Osteocyte (in vitro differentiated cells): ENCODE measurements at places on chromosomes 11 and 22. TPM values are rescaled to one million over a fixed set of nuclear protein-coding genes. Genes with fewer than 3 reads are reported as not detected.

- no peak for DNase-seq
Observed at GRCh38 chr11:14374922-14375830, 16.2 kb upstream of the RRAS2 start.

DNA sequence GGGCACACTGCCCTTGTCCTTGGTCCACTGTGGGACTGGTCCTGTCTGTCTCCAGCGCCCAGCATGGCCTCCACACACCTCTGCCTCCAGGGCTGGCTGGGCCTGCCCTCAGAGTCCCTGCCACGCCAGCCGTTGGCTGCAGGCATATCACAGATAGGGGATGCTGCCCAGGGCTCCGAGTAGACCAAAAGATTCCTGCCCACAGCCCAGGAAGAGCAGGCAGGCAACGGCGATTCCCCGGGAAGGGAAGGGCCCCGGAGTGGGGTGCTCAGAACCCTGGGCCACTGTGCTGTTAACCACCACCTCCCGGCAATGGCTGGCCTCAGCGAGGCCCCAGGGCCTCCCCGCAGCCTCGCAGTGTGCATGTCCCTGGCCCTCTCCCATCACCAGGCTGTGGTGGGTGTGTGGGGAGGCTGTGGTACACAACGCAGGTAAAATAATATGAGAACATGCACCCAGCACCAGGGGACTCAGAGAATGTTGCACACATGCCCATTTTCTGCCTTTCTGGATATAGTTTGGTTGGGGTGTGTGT is 2.2 kb downstream of the IFITM5 start:
- no peak for DNase-seq

- DNase-seq = no peak
Observed at GRCh38 chr22:25747245-25747944, 5.4 kb downstream of the MYO18B start.

DNA sequence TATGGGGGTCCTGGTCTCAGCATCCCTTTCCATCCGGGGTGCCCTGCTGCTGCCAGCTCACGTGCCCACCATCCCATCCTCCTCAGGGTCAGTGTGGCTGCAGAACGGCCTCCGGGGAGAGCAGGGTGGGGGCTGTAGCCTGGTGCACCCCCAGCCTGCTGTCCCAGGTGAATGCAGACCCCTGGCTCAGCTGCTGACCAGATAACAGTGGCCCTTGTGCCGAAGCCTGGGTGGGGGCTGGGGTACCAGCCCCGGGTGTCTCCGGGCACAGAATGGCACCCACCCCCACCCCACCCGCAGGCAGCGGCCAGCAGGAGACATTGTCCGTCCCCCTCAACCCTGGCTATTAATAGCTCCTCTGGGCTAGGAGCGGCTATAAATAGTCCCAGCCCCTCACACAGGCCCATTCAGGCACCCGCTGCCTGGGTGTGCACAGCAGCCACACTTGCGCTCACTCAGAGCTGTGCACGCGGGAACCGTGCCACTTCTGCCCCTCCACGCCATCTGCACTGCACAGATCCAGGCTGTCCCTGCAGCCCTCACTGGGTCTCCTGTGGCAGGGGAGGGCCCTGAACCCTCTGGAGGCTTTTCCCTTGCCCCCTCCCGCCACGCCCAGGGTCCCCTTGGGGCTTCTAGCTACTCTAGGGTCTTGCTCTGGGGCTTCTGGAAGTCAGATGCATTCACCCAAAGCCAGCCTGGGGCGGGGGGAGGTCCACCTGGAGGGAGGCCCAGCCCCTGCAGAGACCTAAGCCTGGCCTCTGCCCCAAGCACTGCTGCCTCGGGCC is 18.7 kb downstream of the CRELD2 start:
- DNase-seq = no peak

GRCh38 chr22:49502126-49502826 is 325.4 kb downstream of the BRD1 start:
- no peak for DNase-seq

GRCh38 chr11:130001461-130002351 is 929 bp downstream of the PRDM10 start:
- DNase-seq = no peak

DNA sequence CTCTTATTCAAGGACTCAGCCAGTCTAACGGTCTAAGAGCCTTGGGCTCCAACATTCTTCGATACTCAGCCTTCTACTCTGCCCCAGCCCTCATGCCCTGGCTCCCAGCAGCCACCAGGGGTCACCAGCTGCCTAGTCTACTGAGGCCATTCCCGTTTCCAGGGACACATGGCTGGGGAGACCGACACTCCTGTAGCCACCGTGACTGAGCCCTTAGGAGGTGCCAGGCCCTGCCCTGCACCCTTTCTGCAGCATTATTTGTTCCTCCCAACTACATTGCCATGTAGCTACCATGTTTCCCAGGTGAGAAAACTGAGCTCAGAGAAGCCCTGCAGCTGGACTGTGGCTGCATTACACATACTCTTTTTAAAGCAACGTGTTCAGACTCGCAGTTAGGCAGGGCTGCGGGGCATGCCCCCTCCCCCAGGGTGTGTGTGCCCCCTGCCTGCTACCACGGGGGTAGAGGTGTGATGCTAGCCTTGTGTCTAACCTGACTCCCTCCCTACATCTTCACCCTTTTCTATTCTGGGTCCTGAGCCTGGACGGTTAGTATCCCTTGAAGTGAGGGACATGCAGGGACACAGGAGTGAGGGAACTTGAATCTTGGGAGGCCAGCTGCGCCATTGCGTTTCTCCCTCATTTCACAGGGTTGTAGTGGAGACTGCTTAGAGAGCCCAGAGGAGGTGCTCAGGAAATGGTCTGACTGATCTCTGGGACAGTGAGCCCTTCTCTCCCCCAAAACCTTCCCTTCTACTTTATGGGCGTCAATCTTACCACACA is 17.5 kb downstream of the ATG16L2 start:
- DNase-seq = peak; percentile 93

DNA sequence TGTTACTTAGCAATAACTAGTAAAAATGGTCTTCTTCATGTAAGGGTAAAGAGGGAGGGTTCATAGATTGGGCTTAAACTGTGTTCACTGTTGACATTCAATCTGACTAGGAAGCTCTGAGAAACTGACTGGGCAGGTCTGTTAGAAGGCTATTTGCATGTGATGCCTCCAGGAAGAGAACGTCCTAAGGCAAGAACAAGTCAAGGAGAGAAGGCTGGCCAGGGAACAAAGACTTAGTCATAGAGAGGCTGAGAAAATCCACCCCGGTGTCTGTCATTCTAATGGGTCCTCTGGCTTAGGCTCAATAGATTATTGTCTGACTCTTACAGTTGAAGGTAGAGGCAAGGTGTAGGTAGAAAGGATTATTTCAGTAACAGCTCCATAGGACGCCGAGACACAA is 50.3 kb upstream of the CD44 start:
- DNase-seq = no peak

DNA sequence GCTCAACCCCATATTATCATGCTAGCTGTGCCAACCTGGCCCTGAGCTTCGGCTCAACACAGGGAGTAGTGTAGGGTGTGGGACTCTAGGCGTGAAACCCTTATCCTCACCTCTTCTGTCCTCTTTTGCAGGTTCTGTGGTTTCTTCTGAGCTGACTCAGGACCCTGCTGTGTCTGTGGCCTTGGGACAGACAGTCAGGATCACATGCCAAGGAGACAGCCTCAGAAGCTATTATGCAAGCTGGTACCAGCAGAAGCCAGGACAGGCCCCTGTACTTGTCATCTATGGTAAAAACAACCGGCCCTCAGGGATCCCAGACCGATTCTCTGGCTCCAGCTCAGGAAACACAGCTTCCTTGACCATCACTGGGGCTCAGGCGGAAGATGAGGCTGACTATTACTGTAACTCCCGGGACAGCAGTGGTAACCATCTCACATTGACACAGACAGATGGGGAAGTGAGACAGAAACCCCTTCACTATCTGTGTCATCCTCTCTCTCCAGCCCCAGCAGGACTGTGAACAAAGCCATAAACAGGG is 76.4 kb downstream of the GGTLC2 start:
- no peak for DNase-seq

- no peak for DNase-seq
Observed at GRCh38 chr11:61477727-61478148, 30.8 kb upstream of the LRRC10B start.

DNA sequence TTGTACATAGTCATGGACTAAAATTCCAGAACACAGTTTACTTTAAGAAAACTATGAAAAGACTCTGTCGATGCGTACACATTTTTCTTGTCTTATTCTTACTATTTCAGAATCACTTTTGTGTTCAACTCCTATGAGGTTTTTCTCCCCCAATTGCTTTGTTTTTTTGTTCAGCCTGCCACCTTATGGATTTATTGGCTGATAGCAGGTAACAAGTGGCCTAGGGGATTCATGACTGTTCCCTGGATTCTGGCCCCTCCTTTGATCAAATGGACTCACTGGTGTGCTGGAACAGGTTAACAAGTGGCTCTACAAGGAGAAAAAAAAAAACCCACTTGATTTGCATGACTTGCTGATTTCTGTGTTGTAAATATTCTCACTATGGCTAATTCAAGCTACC is 10.6 kb downstream of the MMP20 start:
- DNase-seq = no peak

GRCh38 chr11:911031-911889 is 650 bp upstream of the CHID1 start:
- DNase-seq = no peak

- no peak for DNase-seq
Observed at GRCh38 chr11:1695548-1696108, 1.4 kb upstream of the KRTAP5-6 start.

- no peak for DNase-seq
Observed at GRCh38 chr11:120682866-120683265, 171.3 kb downstream of the GRIK4 start.

- no peak for DNase-seq
Observed at GRCh38 chr11:32891657-32892354, 805 bp upstream of the QSER1 start.

DNA sequence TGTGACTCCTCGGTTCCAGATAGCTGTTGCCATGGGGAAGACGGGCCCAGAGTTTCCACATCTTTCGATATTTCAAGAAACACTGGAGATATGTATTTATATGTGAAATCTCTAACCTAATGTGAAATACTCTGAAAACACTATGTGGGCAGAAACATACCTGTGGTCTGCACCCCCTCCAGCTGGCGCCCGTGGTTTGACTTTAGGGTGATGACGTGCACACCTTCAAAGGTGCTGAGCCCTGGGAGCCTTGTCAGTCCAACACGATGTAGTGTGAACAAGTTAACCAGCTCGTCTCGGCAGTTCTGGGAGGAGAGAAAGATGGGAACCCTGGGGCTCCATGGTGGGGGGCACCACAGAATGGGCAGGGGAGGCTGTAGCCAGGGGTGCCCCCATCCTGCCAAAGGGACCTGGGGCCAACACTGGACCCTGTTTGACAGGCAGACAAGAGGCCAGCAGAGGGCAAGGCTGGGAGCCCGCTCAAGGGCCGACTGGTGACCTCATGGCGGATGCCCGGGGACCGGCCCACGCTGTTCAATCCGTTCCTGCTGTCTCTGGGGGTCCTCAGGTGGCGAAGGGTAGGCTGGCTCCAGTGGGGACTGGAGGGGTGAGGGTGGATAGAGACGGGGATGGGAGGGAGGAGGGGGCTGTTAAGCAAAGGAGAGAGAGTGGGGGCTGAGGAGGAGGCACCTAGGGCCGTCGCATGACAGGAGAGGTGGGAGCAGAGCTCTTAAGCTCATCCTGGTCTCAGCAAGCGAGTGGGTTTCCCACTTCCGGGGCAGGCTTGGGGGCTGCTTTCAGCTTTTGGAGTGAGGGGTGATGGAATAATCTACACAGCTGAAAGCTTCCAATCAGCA is 43.8 kb downstream of the TRIOBP start:
- DNase-seq = no peak

- DNase-seq = no peak
Observed at GRCh38 chr11:126748100-126748791, 252.3 kb downstream of the KIRREL3 start.

- no peak for DNase-seq
Observed at GRCh38 chr11:48083421-48083820, 103.1 kb downstream of the PTPRJ start.

- DNase-seq = no peak
Observed at GRCh38 chr11:91742155-91742554, 482.5 kb upstream of the FAT3 start.

- no peak for DNase-seq
Observed at GRCh38 chr22:27669798-27670599, 131.6 kb downstream of the MN1 start.

- no peak for DNase-seq
Observed at GRCh38 chr11:16512899-16513241, 156.5 kb upstream of the SOX6 start.

- no peak for DNase-seq
Observed at GRCh38 chr11:4654635-4655369, 11.0 kb downstream of the OR51E1 start.

- DNase-seq = no peak
Observed at GRCh38 chr11:112128483-112129121, 35.3 kb downstream of the IL18 start.

DNA sequence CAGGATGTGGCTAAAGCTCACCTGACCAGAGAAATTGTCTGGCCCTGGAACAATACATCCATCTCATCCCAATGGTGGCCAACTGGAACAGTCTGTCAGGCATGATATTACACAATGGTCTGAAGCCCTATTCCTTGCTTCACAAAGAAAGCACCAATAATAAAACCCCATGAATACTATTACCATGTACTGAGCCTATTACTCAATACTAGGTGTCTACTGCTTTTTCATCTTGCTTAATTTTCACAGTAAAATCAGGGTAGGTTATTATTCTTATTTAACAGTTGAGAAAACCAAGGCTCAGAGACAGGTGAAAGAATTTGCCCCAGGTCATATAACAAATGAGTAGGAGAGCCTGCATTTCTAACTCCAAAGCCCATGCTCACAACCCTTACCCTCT is 68.9 kb upstream of the CAPRIN1 start:
- DNase-seq = no peak

DNA sequence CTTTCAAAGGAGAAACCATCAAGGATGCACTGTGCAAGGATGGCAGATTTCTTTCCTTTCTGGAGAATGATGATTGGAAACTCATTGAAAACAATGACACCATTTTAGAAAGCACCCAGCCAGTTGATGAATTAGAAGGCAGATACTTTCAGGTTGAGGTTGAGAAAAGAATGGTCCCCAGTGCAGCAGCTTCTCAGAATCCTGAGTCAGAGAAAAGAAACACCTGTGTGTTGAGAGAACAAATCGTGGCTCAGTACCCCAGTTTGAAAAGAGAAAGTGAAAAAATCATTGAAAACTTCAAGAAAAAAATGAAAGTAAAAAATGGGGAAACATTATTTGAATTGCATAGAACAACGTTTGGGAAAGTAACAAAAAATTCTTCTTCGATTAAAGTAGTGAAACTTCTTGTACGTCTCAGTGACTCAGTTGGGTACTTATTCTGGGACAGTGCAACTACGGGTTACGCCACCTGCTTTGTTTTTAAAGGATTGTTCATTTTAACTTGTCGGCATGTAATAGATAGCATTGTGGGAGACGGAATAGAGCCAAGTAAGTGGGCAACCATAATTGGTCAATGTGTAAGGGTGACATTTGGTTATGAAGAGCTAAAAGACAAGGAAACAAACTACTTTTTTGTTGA is 9.8 kb downstream of the FAM111A start:
- no peak for DNase-seq

- no peak for DNase-seq
Observed at GRCh38 chr22:27494785-27495184, 306.8 kb downstream of the MN1 start.

GRCh38 chr22:23397613-23398567 is 182.2 kb downstream of the IGLL1 start:
- DNase-seq = no peak

- peak; percentile 96 for DNase-seq
Observed at GRCh38 chr22:31211862-31212730, at the start of gene LIMK2. Gene LIMK2, plus strand, starts transcription at chr22:31212298. Its CDS starts 111 bp downstream, at chr22:31212409.

OR8G1 gene
- total RNA-seq = not detected in 2 replicates

DNAJB7 gene
- not detected in 2 replicates for total RNA-seq

AGBL2 gene
- 0.34 and 0.75 TPM in 2 replicates for total RNA-seq

CHRNA10 gene
- total RNA-seq = 0.94 and 1.1 TPM in 2 replicates

RAB39A gene
- total RNA-seq = not detected in 2 replicates
